ENCODE measurements at places on chromosomes 3 and 15.

- DNase-seq: no peak
These were observed 330.6 kb upstream of the TLE3 start for GRCh38 chr15:70428211-70428822.

DNA sequence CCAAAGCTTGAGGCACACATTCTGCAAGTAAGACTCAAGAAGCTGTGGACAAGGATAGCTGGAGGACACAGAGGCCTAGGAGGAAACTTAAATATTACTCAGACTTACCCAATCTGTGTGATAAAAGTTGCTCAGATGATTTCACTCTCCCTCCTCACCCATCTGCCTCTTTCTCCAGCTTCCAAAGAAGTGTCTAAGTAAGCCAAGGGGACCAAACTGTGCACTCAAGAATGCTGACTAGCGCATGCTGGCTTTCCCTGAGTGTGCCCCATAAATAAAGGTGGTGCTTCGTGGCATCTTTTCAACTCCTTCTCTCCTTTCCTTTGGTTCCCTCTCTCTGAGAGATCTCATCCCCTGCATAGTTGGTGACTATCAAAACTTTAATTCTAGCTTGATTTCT lies 211.0 kb upstream of the LMCD1 start:
- DNase-seq: no peak

DNA sequence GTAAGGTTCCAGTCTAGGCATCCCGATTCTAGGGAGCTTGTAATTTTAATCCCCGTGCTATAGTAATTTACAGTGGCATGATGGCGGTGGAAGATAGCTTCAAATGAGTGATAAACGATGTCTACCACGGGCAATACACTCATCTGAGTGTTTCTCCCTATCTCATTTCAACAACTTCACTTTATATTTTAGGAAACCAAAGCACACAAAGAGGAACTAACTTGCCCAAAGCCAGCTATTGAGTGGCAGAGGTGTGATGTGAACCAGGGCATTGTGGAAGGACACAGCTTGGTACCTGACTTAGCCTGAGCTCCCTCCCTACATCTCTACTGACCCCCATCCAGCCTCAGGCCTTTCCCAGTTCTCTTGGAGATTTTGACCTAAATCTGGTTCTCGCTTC lies 16.9 kb upstream of the FILIP1L start:
- DNase-seq: no peak

GRCh38 chr3:174633342-174633741 lies 225.8 kb upstream of the NAALADL2 start:
- no peak for DNase-seq

GRCh38 chr3:179694731-179695130 lies 41.9 kb downstream of the USP13 start:
- no peak for DNase-seq

DNA sequence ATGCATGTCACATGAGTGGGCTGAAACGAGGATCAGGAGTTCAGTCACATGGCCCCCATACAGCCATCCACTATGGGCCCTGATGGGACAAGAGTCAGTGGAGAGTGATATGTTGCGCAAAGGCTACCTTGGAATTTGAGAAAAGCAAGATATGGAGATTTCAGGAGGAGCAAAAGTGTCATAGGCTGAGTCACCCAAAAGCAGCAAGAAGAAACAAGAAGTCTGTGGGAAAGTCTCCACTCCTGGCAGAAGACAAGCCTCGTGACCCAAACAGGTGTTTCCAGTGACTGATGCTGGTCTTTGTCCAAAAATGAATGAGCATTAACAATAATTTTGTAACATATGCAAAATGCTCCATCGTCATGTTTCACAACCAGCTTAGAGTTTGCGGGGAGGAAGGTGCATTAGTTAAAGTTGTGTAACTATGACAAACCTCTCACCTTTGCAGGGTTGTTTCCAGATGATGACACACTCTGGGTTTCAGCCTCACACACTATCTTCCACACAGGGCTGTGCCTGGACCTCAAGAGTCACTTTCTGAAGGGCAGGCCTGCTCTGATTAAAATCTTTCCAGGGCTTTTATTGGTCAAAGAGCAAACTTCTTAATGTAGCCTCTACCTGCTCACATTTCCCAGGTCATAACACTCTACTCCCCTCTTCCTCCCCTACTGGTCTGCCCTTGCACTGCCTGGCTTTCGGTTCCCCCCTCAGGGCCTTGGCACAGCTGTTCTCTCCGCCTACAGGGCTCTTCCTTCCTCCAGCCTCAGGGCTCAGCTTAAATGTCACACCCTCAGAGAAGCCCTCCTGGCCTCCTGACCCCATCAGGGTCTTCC lies 3.9 kb upstream of the DNASE1L3 start:
- DNase-seq: no peak

DNA sequence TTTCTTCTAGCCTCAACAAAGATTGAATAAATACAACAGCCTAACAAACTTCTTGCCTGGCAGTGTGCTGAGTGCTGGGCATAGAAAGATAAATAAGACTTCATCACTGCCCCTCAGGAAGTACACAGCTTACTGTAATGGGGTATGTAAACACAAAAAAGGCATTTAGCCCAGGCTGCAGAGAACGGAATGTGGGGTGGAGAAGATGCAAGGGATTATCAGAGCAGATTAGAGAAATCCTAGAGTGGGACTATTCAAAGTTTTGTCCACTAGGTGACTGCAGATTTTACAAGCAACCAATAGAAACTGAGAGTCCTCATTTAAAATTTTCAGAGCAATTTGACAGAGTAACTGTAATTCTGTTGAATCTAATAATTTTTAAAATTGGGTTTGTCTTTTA lies 35.4 kb upstream of the TSC22D2 start:
- DNase-seq: no peak

DNA sequence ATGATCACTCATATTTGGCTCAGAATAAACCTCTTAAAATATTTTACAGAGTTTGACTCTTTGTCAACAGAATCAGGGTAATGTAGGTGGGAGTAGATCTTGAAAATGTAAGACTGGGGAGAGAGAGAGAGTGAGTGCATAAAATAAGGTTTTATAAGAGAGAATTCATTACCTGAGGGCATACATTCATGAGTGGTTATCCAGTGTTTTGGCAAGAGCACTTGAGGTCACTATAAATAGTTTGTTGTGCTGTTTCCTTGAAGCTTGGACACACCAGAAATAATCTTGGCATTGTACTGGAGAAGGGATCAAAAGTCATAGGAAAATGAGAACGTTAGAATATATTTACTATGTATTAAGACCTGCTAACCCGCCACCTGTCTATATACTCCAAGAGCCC lies 33.4 kb downstream of the SLC28A2 start:
- no peak for DNase-seq

DNA sequence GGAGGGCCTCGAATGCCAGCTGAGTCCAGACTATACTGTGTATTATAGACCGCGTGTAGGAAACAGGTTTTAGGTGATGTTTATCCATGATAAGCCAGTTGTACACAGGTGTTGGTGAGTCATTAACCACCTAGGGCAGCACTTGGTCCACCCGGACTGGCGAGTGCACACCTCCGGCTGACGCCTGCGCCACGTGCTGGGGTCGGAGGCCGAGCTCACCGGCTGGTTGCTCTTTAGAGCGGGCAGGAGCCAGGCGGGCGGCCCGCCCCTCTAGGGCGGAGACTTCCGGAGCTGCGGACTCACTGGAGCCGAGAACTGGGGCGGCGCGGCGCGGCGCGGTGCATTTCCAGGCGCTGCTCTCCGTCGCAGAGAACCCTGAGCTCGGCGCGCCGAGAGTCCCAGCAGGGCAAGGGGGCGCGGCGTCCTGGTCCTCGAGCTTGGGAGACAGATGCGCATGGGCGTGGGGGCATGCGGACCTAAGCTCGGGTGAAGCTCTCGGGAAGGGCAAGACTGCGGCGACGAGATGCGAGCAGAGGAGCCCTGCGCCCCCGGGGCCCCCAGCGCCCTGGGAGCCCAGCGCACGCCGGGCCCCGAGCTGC lies at the start of gene ESYT3:
Gene ESYT3 (plus strand): TSS at position 341 of the 599 bp plus-strand sequence. CDS start 183 bp downstream, at position 524.
- DNase-seq: peak; percentile 46

- no peak for DNase-seq
These were observed 61.3 kb downstream of the CRYBG3 start for GRCh38 chr3:97882975-97883598.

DNA sequence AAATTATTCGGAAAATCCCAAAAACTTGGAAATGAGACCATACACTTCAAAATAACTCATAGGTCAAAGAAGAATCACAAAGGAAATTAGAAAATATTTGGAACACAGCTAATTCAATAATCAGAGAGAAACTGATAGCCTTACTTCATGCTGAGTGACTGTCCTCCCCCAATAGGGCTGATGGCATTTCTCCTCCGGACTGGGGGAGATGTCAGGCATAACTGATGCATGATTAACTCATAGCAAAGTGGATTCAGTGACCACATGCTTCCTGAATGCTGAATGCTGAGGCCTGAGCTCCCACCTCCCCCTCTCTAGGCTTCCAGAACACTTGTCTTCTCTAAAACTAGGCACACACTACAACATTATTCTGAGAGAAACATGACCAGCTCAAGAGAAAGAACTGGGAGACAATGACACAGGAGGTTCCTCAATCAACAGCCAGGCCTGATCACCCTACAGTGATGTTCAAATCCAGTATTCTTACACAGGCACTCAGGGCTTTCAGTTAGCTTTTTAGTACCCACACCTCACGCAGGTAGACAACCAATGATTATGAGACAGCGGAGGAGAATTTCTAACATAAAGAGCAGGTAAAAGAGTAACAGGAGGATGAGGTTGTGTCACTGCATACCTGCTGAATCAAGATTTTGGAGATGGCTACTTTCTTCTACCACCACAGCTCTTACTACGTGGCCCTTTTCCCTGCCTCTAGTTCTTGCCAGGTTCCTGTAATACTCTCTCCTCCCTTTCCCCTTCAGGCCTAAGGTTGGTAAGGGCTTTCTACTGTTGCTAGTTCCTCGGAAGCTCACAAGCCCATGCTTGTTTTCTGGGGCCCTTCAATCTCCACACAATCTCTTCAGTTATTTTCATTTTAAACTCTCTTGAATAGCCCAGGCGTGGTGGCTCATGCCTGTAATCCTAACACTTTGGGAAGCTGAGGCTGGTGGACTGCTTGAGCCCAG lies 96.1 kb downstream of the FMN1 start:
- no peak for DNase-seq

GRCh38 chr3:177530908-177531307 lies 333.6 kb upstream of the TBL1XR1 start:
- DNase-seq: no peak

- DNase-seq: no peak
These were observed 45.6 kb downstream of the TLE3 start for GRCh38 chr15:70051948-70052633.

GRCh38 chr15:68218847-68219798 lies 10.4 kb downstream of the CLN6 start:
- DNase-seq: no peak

Measured in cerebellar cortex (tissue), 1 donor.